ENCODE measurements at places on chromosomes 11 and 22. TPM values are rescaled to one million over a fixed set of nuclear protein-coding genes. Genes with fewer than 3 reads are reported as not detected.

The DEUP1 gene
- polyA plus RNA-seq, result not detected

The LRRC56 gene
- 1.7 TPM for polyA plus RNA-seq

The CARD18 gene
- polyA plus RNA-seq, result 3.3 TPM

The GTSE1 gene
- polyA plus RNA-seq, result 7.4 TPM

The SLC22A6 gene
- not detected for polyA plus RNA-seq

The TFIP11 gene
- 21.5 TPM for polyA plus RNA-seq

The DCDC1 gene
- not detected for polyA plus RNA-seq

The UPK2 gene
- polyA plus RNA-seq, result 11.2 TPM

The OSBPL5 gene
- 12.6 TPM for polyA plus RNA-seq

The OR10D3 gene
- polyA plus RNA-seq, result not detected

The CRYBB2 gene
- 0.18 TPM for polyA plus RNA-seq

The GPR83 gene
- polyA plus RNA-seq, result 0.06 TPM

The FZD4 gene
- 1.4 TPM for polyA plus RNA-seq

The PDE3B gene
- polyA plus RNA-seq, result 0.98 TPM

The IL17REL gene
- polyA plus RNA-seq, result not detected

The PATE2 gene
- polyA plus RNA-seq, result not detected

The HBD gene
- polyA plus RNA-seq, result not detected

The OVCH2 gene
- polyA plus RNA-seq, result 0.06 TPM

The USP28 gene
- polyA plus RNA-seq, result 5.8 TPM

The RAPSN gene
- 0.13 TPM for polyA plus RNA-seq

The TENM4 gene
- 4.1 TPM for polyA plus RNA-seq

The SNU13 gene
- 95.9 TPM for polyA plus RNA-seq

The RBMXL2 gene
- polyA plus RNA-seq, result not detected

The IPO7 gene
- 27.2 TPM for polyA plus RNA-seq

The SYCE3 gene
- not detected for polyA plus RNA-seq

The MS4A12 gene
- polyA plus RNA-seq, result not detected

The DNAJB7 gene
- not detected for polyA plus RNA-seq

The DERL3 gene
- polyA plus RNA-seq, result 1.1 TPM

The CABP2 gene
- not detected for polyA plus RNA-seq

The APOBEC3H gene
- 0.51 TPM for polyA plus RNA-seq

The SUSD2 gene
- polyA plus RNA-seq, result 1.4 TPM

The MPEG1 gene
- 1.3 TPM for polyA plus RNA-seq

The TBC1D22A gene
- 17.4 TPM for polyA plus RNA-seq

The CCDC188 gene
- polyA plus RNA-seq, result 0.65 TPM

The TIGD3 gene
- 0.10 TPM for polyA plus RNA-seq

The SLC35E4 gene
- 1.7 TPM for polyA plus RNA-seq

The PTPRCAP gene
- 6.2 TPM for polyA plus RNA-seq

The RFPL1 gene
- polyA plus RNA-seq, result not detected

The NXPE2 gene
- polyA plus RNA-seq, result not detected

The PRSS23 gene
- 1.2 TPM for polyA plus RNA-seq

The MIOX gene
- not detected for polyA plus RNA-seq

The TCF20 gene
- 14.5 TPM for polyA plus RNA-seq

The TIMP3 gene
- polyA plus RNA-seq, result 24.7 TPM

The C22orf31 gene
- 0.13 TPM for polyA plus RNA-seq

The CDC42BPG gene
- polyA plus RNA-seq, result 17.5 TPM

The TSGA10IP gene
- not detected for polyA plus RNA-seq

The YAP1 gene
- 39.5 TPM for polyA plus RNA-seq

The SCGB1A1 gene
- polyA plus RNA-seq, result 4.8 TPM

The TSSK2 gene
- polyA plus RNA-seq, result 0.05 TPM

The KRTAP5-1 gene
- not detected for polyA plus RNA-seq

The SCO2 gene
- polyA plus RNA-seq, result 0.61 TPM

The GNG3 gene
- 0.24 TPM for polyA plus RNA-seq
